ENCODE measurements at places on chromosomes 5 and 9. TPM values are rescaled to one million over a fixed set of nuclear protein-coding genes. Genes with fewer than 3 reads are reported as not detected.
A peak's percentile ranks its signal among the peaks of the same experiment; 100 is the strongest.

GRCh38 chr5:124922255-124922975, 176.0 kb upstream of the ZNF608 start:
- DNase-seq: no peak

- DNase-seq: no peak
Measured at GRCh38 chr5:181099602-181100086, 31.3 kb downstream of the OR2V1 start.

DNA sequence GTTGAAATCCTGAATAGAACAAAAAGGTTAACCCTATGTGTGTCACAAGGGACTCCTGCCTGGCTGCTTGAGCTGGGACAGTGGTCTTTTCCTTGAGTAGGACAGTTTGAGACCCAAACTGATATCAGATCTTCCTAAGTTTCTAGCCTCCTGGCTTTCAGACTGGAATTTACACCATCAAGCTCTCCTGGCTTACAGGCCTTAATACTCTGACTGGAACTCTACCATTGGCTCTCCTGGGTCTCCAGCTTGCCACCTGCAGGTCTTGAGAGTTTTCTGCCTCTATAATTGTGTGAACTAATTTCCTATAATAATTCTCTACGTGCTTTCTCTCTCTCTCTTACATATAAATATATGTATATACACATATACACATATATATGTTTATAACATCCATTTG, 112.5 kb downstream of the PRR16 start:
- DNase-seq: no peak

- no peak for DNase-seq
Measured at GRCh38 chr9:136667214-136667939, 4.7 kb downstream of the EGFL7 start.

GRCh38 chr9:121363622-121363961, 6.5 kb downstream of the STOM start:
- DNase-seq: no peak

DNA sequence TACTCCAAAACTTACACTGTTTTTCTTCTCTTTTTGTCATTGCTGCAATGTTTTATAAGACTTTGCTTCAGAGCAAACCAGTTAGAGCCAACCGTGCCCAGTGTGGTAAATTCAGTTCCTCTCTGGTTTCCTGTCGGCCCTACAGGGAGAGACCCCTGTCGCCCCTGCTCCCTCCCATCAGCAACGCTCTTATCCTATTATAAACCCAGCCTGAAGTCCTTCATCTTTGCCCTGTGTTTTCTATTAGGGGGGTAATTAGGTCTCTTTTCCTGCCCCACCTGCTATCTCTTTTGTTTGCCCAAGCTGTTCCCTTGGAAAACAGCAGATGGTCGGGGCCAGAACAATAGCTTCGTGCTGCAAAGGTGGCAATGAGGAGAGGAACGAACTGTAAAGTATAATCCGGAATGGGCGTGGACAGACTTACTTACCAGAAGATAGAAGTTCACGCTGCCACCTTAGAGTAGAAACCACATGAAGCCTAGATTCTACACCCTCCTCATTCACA, 21.4 kb upstream of the OTULINL start:
- no peak for DNase-seq

The SLC36A2 gene
- not detected for total RNA-seq

DNA sequence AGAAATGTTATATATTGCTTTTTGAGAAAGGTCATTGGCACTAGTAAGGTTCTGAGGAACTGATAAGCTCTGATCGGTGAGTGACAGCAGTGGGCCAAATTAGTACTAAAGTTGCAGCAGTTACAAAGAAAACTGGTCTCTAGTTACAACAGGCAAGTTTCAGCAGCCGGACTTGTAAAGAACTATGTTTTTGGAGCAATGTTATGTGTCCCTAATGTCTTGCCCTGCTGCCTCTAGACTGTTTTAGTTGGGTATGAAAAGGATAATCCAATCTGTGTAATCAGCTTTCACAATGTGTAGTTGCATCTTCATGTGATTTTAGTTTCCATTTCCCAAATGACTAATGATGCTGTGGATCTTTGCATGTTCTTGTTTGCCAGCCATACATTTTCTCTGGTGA, 113.5 kb downstream of the CAMK4 start:
- DNase-seq: no peak

The ANKRD18A gene
- 16.6 TPM for total RNA-seq

The PCDHGA6 gene
- 6.1 TPM for total RNA-seq

GRCh38 chr5:32572778-32573480, 12.4 kb upstream of the SUB1 start:
- no peak for DNase-seq

DNA sequence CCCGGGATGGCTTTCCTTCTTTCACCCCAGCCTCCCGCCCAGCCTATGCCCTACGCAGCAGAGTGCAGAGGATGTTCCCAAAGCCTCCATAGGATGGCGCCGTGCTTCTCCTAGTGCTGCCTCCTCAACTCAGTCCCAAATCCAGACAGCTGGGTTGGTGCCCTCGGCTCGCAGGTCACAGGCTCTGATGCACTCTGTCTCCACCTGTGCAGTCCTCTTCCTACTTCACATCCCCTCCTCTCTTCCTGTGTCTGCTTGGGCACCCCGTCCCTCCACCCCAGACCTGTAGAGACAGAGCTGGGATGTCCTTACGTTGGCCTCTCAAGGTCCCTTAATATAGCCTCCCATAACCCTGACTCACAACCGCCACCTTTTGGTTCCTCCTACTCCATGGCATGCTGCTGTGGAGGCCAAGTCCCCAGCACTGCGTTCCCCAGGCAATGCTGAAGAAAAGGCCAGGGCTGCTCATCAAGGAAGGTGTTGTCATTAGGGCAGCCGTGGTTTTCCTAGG, 314.4 kb downstream of the GADD45G start:
- DNase-seq: no peak

GRCh38 chr5:1292846-1293415, 1.9 kb downstream of the TERT start:
- no peak for DNase-seq

GRCh38 chr5:40669606-40670390, 9.9 kb upstream of the PTGER4 start:
- DNase-seq: no peak

GRCh38 chr5:76692651-76693050, 23.3 kb upstream of the F2R start:
- no peak for DNase-seq

GRCh38 chr9:134515026-134515821, 126.4 kb upstream of the COL5A1 start:
- DNase-seq: peak; percentile 40
